Left ventricle myocardium inferior (tissue), 1 donor: ENCODE measurements at places on chromosomes 4 and X. TPM values are rescaled to one million over a fixed set of nuclear protein-coding genes. Genes with fewer than 3 reads are reported as not detected.
A peak's percentile ranks its signal among the peaks of the same experiment; 100 is the strongest.

The GAGE12J gene
- not detected for total RNA-seq

GRCh38 chr4:25986807-25987206 is 72.8 kb downstream of the SMIM20 start:
- DNase-seq = no peak

DNA sequence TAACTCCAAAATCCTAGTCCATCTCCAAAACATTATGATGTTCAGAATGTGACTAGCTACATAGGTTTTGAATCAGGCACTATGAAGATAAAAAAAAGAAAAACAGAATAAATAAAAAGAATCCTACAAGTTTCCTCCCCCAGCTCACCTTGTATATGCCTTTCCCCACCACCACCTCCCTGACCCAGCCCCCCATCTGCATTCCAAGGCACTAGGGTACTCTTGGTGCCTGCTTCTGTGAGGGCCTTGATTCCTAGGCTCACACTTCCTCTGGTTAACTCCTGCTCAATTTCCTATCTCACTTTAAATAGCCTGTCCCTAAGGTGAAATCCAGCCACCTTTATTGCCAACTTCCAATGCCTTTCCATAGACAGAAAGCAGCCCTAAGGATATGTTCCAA is 178.7 kb upstream of the ATOH1 start:
- DNase-seq = no peak

DNA sequence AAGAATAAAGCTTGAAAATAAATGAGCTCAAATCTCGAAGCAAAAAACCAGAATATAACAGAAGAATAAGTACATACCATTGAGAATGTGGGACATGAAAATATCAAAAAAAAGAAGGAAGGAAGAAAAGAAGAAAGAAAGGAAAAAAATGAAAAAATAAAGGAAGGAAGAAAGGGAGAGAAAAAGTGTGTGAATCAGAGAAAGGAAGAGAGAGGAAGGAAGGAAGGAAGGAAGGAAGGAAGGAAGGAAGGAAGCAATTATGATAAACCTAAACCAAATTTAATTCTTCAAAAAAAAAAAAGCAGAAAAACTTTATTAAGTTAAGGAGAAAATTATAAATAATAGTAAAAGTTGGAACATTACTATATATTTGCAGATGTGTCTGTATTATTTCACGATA is 949.8 kb downstream of the NLGN4X start:
- no peak for DNase-seq

DNA sequence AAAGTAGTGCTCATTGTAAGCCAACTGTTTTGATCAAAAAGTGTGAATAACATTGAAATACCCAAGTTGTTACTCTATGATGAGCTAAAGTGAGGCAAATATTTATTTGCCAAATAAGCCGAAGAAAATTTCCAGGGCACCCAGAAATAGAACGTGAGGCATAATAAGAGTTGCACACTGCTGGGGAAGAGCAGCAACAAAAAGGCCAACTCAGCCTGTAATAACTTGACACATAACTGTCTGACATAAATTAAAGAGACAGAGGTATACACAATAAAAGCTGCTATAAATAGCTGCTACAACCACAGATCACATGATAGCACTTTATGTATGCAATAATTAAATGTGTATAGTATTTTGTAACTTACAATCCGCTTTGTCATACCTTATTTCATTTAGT is 2.0 kb upstream of the ABCB7 start:
- no peak for DNase-seq

The CABS1 gene
- total RNA-seq = not detected

GRCh38 chrX:68045008-68045577 is 388.2 kb downstream of the OPHN1 start:
- no peak for DNase-seq

The MAGEA4 gene
- not detected for total RNA-seq

DNA sequence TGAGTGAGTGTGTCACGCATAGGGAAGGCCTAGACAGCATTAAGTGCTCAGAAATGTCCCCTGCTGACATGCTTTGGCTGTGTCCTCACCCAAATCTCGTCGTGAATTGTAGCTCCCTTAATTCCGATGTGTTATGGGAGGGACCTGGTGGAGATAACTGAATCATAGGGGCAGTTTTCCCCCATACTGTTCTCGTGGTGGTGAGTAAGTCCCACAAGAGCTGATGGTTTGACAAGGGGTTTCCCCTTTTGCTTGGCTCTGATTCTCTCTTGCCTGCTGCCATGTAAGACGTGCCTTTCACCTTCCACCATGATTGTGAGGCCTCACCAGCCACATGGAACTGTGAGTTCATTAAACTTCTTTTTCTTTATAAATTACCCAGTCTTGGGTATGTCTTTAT is 78.0 kb downstream of the NSUN7 start:
- no peak for DNase-seq

DNA sequence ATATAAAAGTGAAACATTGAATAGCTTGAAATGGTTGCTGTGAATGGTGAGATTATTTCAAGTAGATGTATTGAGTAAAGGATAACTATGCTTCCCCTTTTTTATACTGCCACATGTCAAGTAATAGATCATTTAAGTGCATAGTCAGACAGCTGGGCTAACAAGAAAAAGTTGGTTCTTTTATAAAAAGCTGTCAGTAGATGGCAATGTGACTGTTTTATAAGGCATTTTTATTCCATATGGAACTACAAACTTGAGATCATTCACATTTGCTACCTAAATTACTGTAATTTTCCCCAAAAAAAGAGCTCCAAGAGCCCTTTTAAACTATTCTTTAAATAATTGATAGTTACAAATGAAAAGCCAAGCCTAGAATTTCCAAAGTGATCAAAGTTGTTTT is 831.0 kb downstream of the C4orf33 start:
- DNase-seq = no peak

DNA sequence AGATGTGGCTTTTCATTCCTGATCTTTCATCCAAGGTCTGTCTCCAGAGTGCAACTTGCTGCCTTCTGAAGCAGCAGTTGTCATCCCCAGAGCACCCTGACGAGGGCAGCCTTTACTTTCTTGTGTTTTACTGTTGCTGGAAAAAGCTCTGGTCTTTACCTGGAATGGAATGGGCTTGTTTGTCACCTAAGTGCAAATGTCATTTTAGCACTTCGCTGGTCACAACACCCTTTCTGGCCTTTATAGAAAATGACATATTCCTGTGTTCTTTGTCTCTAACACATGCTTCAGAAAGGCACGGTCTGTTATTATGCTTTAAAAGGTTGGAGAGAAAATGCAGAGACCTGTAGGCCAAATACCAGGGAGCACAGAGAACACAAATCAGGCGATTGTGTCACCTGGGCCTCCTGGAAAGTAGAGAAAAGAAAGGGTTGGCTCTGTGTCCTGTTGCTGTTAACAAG is 332.7 kb upstream of the IGFBP7 start:
- DNase-seq = peak; percentile 38

The MMRN1 gene
- total RNA-seq = 2.4 TPM

DNA sequence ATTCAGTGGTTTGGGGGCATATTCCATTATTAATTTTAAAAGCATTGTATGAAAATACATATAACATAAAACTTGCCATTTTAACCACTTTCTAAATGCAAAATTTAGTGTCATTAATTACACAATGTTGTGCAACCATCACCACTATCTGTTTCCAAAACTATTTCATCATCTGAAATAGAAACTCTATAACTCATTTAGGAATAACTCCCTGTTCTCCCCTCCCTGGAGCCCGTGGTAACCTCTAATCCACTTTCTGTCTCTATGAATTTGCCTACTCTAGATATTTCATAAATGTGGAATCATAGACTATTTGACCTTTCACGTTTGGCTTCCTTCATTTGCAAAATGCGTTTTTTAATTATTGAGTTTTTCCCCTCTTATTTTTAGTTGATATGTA is 101.4 kb upstream of the GPC4 start:
- DNase-seq = no peak

- DNase-seq = peak; percentile 89
Measured at GRCh38 chr4:147866532-147867271, 134.8 kb downstream of the ARHGAP10 start.

- DNase-seq = no peak
Measured at GRCh38 chr4:153325558-153325957, 18.9 kb upstream of the MND1 start.

- DNase-seq = no peak
Measured at GRCh38 chr4:147788791-147789190, 56.9 kb downstream of the ARHGAP10 start.

DNA sequence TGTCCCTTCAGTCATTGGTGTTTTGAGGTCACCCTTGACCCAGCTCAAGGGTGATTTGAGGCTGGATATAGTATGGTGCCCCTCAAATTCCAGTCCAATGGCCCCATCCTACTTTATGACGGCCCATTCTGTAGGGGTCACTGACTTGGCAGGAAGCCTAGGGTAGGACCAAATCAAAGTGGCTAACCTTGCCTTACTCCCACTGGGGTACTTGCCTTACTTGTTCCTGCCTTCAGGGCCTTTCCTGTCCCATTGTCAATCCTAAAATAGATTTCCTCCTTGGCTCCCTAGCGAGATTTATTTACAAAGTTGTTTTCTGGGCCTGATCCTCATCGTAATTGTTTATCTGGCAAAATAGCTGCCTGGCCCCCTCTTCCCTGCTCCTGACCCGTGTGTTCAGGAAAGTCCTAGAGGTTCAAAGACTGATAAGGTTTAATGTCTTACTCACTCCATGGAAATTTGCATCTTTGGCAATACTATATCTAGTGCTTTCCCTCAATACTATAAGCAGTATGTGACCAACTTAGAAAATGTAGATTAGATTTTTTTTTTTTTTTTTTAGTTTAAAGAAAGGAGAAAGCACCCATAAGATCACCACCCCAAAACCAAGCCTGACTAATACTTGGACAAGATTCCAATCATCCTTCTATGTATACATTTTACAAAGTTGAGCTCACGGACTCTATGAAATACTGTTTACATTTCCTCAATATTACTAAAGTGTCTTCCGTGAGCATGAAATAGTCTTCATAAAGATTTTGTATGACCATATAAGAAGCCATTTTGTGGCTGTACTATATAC is 44.8 kb downstream of the MSN start:
- no peak for DNase-seq

- DNase-seq = no peak
Measured at GRCh38 chrX:146581981-146582712, 227.4 kb upstream of the CXorf51B start.

DNA sequence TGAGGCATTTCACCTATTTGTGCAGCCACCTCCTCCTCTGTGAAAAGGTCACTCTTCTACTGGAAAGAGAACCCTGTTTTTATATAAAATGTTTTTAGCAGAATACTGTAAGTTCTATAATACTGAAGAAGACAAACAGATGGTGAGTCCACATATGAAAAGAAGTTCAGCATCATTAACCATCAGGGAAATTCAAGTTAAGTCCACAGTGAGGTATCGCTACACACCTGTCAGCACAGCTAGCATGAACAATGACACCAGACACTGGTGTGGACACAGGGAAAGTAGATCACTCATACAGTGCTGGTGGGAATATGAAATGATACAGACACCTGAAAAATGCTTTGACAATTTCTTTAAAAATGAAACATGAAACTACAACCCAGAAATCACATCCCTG is 133.0 kb downstream of the MAD2L1 start:
- no peak for DNase-seq

DNA sequence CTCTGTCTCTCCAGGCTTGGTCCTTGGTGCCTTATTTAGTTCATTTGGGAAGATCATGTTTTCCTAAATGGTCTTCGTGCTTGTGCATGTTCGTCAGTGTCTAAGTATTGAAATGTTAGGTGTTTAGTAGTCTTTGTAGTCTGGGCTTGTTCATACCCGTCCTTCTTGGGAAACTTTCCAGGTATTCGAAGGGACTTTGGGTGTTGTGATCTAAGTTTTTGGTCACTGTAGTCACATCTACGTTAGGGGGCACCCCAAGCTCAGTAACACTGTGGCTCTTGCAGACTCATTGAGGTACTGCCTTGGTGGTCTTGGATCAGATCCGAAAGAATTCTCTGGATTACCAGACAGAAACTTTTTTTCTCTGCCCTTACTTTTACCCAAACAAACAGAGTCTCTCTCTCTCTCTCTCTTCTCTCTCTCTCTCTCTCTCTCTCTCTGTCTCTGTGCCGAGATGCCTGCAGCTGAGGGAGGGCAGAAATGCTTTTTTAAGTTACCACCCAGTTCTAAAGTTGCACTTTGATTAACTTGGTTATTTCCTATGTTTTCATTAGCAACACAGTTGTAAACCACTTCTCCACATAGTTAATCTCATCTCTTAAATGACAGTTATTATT is 67.6 kb upstream of the SLC7A3 start:
- no peak for DNase-seq

DNA sequence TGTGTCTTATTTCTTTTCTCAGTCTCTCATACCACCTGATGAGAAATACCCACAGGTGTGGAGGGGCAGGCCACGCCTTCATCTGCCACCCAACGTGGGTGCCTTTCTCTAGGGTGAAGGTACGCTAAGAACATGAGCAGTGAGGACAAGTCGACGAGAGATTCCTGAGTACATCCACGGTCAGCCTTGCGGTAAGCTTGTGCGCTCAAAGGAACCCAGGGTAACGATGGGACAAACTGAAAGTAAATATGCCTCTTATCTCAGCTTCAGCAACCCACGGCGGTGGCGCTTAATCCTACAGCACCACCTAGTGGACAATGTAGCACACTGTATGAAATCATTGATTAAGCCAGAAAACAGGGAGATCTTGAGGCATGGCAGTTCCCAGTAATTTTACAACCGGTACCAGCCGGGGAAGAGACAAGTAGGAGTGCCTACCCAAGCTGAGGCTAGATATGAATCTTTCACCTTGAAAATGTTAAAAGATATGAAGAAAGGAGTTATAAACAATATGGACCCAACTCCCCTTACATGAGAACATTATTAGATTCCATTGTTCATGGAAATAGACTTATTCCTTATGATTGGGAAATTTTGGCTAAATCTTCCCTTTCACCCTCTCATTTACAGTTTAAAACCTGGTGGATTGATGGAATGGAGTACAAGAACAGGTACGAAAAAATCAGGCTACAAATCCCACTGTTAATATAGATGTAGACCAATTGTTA is 63.0 kb downstream of the ZNF732 start:
- peak; percentile 46 for DNase-seq

The DAPP1 gene
- total RNA-seq = 0.74 TPM

The SLIT2 gene
- total RNA-seq = 6.0 TPM

The ANOS1 gene
- 5.0 TPM for total RNA-seq

- no peak for DNase-seq
Measured at GRCh38 chr4:42280327-42281095, 116.8 kb upstream of the SHISA3 start.

The CAPN6 gene
- not detected for total RNA-seq

The H2BW2 gene
- total RNA-seq = not detected

GRCh38 chr4:20433097-20433705 is 181.5 kb downstream of the SLIT2 start:
- no peak for DNase-seq

- DNase-seq = no peak
Measured at GRCh38 chrX:78945186-78945912, at the start of gene P2RY10. Gene P2RY10, plus strand, starts transcription at chrX:78945391. Its CDS starts 15,130 bp downstream, at chrX:78960521.

The RASSF6 gene
- total RNA-seq = not detected

- DNase-seq = no peak
Measured at GRCh38 chr4:128347175-128347868, 59.7 kb upstream of the PGRMC2 start.

The SLAIN2 gene
- total RNA-seq = 132 TPM

The ARMCX4 gene
- total RNA-seq = 5.3 TPM

GRCh38 chrX:116345958-116346357 is 90.4 kb upstream of the SLC6A14 start:
- no peak for DNase-seq

The ARAF gene
- total RNA-seq = 76.4 TPM

- no peak for DNase-seq
Measured at GRCh38 chr4:154732669-154733068, 11.1 kb upstream of the LRAT start.
